ENCODE measurements at places on chromosomes 4 and X.

GRCh38 chrX:63929608-63930007 lies 144.6 kb upstream of the ARHGEF9 start:
- no peaks in the 10 kb centered on the region for H3K4me1 ChIP-seq
- no peaks in the 10 kb centered on the region for H3K27me3 ChIP-seq
- H3K4me3 ChIP-seq: no peak overlapping the region
- no peak overlapping the region for H3K27ac ChIP-seq
- H3K36me3 ChIP-seq: no peaks in the 10 kb centered on the region

GRCh38 chrX:71667328-71668247 lies at the start of gene LOC101059915:
Gene LOC101059915, plus strand, starts transcription at chrX:71667546.
- DNase-seq: no peak

DNA sequence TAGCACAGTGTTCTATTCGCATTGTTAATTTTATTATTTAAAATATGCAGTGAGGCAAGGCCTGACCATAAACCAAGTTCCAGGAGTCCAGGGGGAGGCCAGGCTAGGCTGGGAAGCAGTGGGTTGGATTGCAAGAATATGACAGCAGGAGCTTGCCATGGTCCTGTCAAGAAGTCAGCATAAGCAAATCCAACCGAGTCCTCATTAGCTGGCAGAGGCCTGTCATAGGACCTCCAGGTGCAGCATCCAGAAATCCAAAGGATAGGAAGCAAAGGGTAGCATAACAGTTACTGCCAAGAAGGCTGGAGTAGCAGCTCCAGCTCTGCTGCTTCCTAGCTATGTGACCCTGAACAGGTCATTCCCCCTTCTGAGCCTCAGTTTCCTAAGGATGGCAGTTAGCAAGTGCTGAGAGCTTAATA lies 13.4 kb downstream of the PJA1 start:
- H3K27ac ChIP-seq: no peak overlapping the region
- H3K4me3 ChIP-seq: no peak overlapping the region

- no peak for DNase-seq
Measured at GRCh38 chrX:66013194-66013816, 26.6 kb downstream of the VSIG4 start.

- DNase-seq: no peak
- no peaks in the 10 kb centered on the region for H3K36me3 ChIP-seq
- H3K27me3 ChIP-seq: peaks cover 81% of the 10 kb centered on the region
- no peak overlapping the region for H3K27ac ChIP-seq
- peaks cover 11% of the 10 kb centered on the region for H3K4me1 ChIP-seq
- peak overlapping the region; percentile 61 for H3K4me3 ChIP-seq
Measured at GRCh38 chr4:3871881-3872833, 106.0 kb downstream of the ADRA2C start.

- H3K36me3 ChIP-seq: no peaks in the 10 kb centered on the region
- DNase-seq: no peak
- H3K27me3 ChIP-seq: no peaks in the 10 kb centered on the region
Measured at GRCh38 chr4:14700544-14700943, 301.7 kb upstream of the CPEB2 start.

- H3K4me3 ChIP-seq: no peak overlapping the region
- DNase-seq: no peak
- H3K4me1 ChIP-seq: no peaks in the 10 kb centered on the region
- H3K27me3 ChIP-seq: no peaks in the 10 kb centered on the region
Measured at GRCh38 chrX:132532913-132533312, 44.1 kb upstream of the MBNL3 start.

DNA sequence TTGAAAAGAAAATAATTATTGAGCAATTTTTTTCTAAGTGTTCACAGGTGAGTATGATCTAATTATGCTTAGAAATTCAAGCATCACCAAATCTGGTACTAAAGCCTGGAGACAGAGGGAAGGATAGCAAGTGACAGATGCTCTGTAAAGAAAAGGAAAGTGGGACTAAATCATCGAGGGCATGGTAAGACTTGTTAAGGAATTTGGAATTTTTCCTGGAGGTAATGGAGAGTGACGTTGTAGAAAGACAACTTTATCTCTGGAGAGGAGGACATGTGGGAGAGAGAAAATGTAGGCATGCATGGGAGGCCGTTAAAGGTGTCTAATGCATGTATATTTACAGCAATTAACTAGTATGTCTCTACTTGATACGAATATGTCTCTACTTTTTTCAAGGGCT lies 333.2 kb upstream of the ATOH1 start:
- no peaks in the 10 kb centered on the region for H3K4me1 ChIP-seq
- no peaks in the 10 kb centered on the region for H3K27me3 ChIP-seq
- no peak overlapping the region for H3K27ac ChIP-seq
- no peaks in the 10 kb centered on the region for H3K36me3 ChIP-seq
- H3K4me3 ChIP-seq: no peak overlapping the region
- DNase-seq: no peak

DNA sequence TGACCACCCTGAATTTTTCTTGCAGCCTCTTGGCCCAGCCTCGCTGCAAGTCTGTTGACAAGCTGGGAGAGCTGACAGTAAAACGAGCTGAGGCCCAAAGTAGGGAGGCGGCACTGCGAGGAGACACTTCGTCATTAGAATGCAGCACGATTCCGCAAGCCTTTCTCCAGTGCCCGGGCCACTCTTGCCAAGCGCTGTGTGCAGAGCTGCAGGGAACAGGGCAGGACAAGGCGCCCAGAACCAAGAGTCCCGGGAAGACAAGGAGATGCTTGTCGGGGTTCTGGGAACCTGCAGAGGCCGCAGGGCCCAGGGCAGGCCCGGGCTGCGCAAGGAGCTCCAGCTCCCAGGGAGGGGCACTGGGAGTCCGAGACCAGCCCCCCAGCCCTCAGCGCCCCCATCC lies 187.1 kb downstream of the BCOR start:
- H3K27me3 ChIP-seq: no peaks in the 10 kb centered on the region
- no peak for DNase-seq
- no peak overlapping the region for H3K27ac ChIP-seq
- no peaks in the 10 kb centered on the region for H3K36me3 ChIP-seq
- H3K4me1 ChIP-seq: peaks cover 2% of the 10 kb centered on the region
- H3K4me3 ChIP-seq: no peak overlapping the region

- no peaks in the 10 kb centered on the region for H3K36me3 ChIP-seq
- H3K27me3 ChIP-seq: peaks cover 73% of the 10 kb centered on the region
- DNase-seq: peak; percentile 36
- H3K4me3 ChIP-seq: no peak overlapping the region
Measured at GRCh38 chr4:95428291-95429070, 120.3 kb downstream of the UNC5C start.

- no peak for DNase-seq
- no peak overlapping the region for H3K27ac ChIP-seq
- H3K27me3 ChIP-seq: no peaks in the 10 kb centered on the region
- H3K36me3 ChIP-seq: no peaks in the 10 kb centered on the region
Measured at GRCh38 chrX:9486786-9487387, 22.0 kb downstream of the TBL1X start.

- H3K4me1 ChIP-seq: no peaks in the 10 kb centered on the region
- H3K27me3 ChIP-seq: peaks cover 5% of the 10 kb centered on the region
- H3K4me3 ChIP-seq: no peak overlapping the region
- H3K27ac ChIP-seq: no peak overlapping the region
Measured at GRCh38 chrX:130560544-130560943, 158.8 kb downstream of the RBMX2 start.

- no peak overlapping the region for H3K27ac ChIP-seq
- no peaks in the 10 kb centered on the region for H3K36me3 ChIP-seq
- DNase-seq: no peak
- H3K4me3 ChIP-seq: peak overlapping the region; percentile 58
- H3K27me3 ChIP-seq: no peaks in the 10 kb centered on the region
Measured at GRCh38 chrX:150569155-150569477, 695 bp downstream of the MTM1 start.

GRCh38 chr4:31341601-31342359 lies 621.6 kb downstream of the PCDH7 start:
- H3K4me3 ChIP-seq: no peak overlapping the region
- DNase-seq: no peak
- no peaks in the 10 kb centered on the region for H3K4me1 ChIP-seq

GRCh38 chr4:1751155-1751918 lies 30.0 kb downstream of the TACC3 start:
- H3K27ac ChIP-seq: no peak overlapping the region
- peaks cover 12% of the 10 kb centered on the region for H3K27me3 ChIP-seq
- peaks cover 9% of the 10 kb centered on the region for H3K4me1 ChIP-seq
- H3K36me3 ChIP-seq: no peaks in the 10 kb centered on the region
- no peak for DNase-seq

DNA sequence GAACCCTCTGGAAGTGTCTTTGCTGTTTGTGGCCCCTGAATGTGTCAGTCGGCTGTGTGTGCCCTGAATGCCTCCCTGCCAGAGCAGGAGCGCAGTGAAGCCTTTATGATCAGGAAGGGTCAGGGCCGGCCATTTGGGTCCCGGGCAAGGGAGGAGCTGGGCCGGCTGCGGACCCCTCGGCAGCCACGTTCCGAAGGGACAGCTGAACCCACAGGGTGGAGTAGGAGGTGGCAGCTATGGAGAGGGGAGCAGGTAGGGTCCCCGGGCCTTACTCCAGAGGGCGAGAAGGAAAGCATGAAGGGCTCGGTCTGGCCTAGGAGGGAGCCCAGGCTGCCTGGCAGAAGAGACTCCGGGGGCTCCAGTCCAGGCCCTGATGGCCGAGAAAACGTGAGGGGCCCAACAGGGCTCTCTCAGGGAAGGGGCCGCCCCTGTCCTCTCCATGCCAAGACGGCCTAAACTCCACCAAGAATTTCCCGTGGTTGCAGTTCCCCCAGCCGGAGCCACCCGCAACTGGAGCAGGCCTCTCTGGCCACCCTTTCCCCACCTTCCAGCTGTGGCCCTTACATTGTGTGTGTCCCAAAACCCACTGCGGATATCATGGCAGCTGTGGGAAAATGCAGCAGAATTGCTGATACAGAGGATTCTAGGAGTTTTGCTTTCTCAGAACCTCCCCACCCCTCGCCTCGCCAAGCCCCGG lies 182.2 kb upstream of the STK26 start:
- no peaks in the 10 kb centered on the region for H3K27me3 ChIP-seq
- DNase-seq: no peak
- H3K36me3 ChIP-seq: no peaks in the 10 kb centered on the region
- H3K27ac ChIP-seq: no peak overlapping the region

GRCh38 chr4:25943312-25943711 lies 29.3 kb downstream of the SMIM20 start:
- no peak overlapping the region for H3K27ac ChIP-seq
- no peak overlapping the region for H3K4me3 ChIP-seq
- no peaks in the 10 kb centered on the region for H3K27me3 ChIP-seq

- H3K4me1 ChIP-seq: peaks cover 2% of the 10 kb centered on the region
- no peak overlapping the region for H3K27ac ChIP-seq
- DNase-seq: no peak
- H3K36me3 ChIP-seq: no peaks in the 10 kb centered on the region
Measured at GRCh38 chr4:23364167-23364566, 525.7 kb downstream of the PPARGC1A start.

GRCh38 chr4:113071274-113071673 lies 21.8 kb downstream of the ANK2 start:
- no peak for DNase-seq
- H3K27ac ChIP-seq: no peak overlapping the region
- H3K4me3 ChIP-seq: no peak overlapping the region
- peaks cover 2% of the 10 kb centered on the region for H3K27me3 ChIP-seq

DNA sequence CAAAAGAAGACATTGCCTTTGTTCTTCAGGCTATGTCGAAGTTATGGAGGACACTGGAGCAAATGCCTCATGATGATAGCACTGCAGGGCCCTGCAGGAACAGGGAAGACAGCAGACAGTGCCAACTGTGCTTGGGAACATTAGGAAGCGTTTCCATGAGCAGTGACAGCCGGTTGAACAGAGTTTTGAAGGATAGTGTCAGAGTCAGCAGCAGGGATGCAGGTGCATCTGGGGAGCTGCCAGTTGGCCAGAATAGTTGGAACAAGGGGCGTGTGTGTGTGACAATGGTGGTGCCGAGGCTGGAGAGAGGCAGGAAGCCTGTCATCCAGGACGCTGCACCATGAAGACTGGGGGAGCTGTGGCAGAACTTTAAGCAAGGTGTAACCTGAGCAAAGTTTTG lies 88.6 kb downstream of the SHROOM3 start:
- no peak overlapping the region for H3K27ac ChIP-seq
- peaks cover 26% of the 10 kb centered on the region for H3K36me3 ChIP-seq
- H3K27me3 ChIP-seq: no peaks in the 10 kb centered on the region
- no peak for DNase-seq

DNA sequence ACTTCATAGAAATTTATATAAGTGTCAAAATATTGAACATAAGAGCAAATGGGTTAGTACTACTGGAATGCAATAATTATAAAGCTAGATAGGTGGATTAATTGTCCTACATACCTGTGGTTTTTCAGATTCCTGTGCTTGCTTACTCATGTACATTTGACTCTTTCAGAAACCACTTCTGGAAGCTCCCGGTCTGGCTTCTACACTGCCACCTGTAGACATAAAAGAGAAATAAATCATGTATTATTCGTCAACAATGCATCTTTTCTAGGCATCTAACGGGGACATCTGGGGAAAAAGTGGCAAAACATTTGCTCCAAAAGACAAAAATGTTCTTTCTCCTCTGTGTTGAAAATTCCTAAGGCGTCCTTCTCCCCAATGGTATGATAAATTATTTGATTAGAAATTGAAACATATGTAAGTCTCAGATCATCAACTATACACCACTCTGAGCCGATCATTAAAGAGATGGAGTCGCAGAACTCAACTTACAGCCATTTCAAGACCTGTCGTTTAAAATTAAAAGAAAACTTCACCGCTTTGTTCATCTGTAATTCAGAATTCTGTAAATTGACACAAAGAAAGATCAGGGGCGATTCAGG lies 648.7 kb upstream of the DIPK2B start:
- DNase-seq: no peak
- H3K27me3 ChIP-seq: no peaks in the 10 kb centered on the region
- H3K27ac ChIP-seq: no peak overlapping the region
- H3K4me3 ChIP-seq: peak overlapping the region; percentile 76

DNA sequence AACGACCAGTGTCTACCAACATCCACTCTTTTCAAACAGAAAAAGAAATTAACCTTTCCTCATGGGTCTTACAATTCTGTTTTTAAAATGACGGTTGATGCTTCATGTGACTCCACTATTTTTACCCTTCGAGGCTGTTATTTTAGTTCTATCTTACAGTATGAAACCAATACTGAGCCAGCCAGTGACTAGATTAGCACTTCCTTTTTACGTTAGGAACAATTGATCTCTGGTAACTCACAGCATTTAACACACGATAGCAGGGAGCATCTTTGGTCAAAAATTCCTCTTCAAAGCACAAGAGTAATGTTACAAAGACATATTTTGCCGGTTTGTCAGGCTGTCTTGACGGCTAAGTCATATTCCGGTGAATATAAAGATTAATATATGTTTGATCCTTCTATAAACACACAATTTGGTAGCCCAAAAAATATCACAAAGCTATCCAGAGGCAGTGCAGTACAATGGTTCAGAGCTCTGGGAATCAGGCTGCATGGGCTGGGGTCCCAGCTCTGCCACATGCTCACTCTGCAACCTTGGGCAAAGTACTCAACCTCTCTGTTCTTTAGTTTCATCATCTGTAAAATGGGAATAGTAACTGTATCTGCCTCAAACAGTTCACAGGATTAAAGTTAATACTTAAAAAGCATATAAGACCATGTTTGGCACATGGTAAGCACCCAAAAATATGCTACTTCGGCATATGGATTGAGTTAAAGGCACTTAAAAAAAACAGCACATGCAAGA lies 62.9 kb upstream of the TXK start:
- DNase-seq: no peak
- H3K27ac ChIP-seq: no peak overlapping the region
- no peaks in the 10 kb centered on the region for H3K27me3 ChIP-seq
- H3K4me3 ChIP-seq: no peak overlapping the region
- no peaks in the 10 kb centered on the region for H3K4me1 ChIP-seq
- H3K36me3 ChIP-seq: no peaks in the 10 kb centered on the region

GRCh38 chr4:112112590-112113170 lies 32.6 kb upstream of the FAM241A start:
- no peaks in the 10 kb centered on the region for H3K27me3 ChIP-seq
- H3K4me3 ChIP-seq: no peak overlapping the region
- no peak overlapping the region for H3K27ac ChIP-seq
- no peak for DNase-seq
- H3K4me1 ChIP-seq: no peaks in the 10 kb centered on the region

Measured in neuronal stem cell (in vitro differentiated cells).